Hematopoietic multipotent progenitor cell treated with erythropoietin and hydrocortisone succinate and interleukin-3 and kit ligand, for 6 days (in vitro differentiated cells): ENCODE measurements at places on chromosomes 12 and 14.

DNA sequence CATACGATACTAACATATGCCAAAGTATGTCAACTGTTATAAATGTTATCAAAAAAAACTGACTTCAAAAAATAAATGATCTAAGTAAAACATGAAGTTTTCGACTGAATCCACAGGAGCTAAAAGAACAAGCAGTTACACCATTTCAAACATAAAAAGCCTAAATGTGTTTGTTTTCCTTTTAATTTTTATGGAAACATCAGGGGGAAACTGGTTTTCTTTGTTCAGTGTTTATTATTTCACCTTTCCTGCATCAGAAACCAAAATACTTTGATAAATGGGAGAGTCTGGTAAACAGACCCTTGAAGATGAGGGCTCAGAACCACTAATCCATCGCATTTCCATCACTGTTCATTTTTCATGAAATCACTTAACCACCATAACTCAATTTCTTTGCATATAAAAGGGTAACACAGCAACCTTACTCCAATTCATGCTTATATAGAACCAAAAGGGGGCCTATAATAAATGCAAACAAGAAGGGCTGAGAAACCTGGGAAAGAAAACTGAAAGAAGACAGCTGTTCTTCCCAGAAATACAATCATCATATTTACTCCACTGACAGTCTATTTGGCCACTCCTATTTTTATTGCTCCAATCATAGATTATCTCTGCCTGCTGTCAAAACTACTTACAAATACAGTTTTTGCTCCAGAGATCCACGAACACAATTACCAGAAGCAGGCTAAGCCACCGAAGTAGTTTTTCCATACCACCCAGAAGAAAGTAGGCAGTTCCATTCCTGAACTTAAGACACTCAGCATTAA, 17.0 kb downstream of the FGD6 start:
- DNase-seq, result no peak

DNA sequence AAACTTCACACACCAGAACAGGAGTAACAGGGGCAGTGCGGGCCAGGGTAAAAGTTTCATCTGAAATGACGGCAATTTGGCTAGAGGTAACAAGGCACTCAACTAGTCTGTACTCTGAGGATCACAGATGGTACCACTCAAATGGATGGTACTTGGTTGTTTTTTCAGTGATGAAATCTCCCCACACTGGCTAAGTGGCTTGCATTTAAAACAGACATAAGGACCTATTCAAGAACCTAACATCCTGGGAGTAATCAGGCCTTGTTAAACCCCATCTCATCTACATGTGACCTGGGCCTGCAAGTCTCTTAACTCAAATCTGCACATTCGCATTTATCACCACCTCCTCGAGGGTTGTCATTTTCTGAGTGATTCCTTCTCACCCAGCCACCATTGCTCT, 90.8 kb downstream of the PRKAB1 start:
- no peak for DNase-seq

GRCh38 chr14:89196545-89196944, 220.5 kb downstream of the FOXN3 start:
- DNase-seq, result no peak

GRCh38 chr14:72479461-72479931, 414.4 kb downstream of the DPF3 start:
- DNase-seq, result peak; percentile 20

DNA sequence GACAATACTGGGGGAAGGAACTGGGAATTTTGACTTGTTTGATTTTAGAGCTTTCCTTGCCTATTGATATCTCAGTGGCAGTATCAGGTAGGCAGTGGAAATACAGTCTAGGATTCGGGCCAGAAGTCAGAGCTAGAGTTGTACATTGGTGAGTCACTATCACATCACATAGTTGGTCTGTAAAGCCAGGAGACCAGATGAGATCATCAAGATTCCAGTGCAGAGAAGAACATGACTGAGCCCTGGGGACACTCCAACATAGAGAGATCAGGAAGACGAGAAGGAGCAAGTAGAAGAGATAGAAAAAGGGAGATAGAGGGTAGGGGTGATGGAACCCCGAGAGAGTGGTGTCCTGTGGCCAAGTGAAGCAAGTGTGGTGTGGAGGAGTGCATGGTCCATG, 46.6 kb upstream of the NR1H4 start:
- DNase-seq, result no peak

DNA sequence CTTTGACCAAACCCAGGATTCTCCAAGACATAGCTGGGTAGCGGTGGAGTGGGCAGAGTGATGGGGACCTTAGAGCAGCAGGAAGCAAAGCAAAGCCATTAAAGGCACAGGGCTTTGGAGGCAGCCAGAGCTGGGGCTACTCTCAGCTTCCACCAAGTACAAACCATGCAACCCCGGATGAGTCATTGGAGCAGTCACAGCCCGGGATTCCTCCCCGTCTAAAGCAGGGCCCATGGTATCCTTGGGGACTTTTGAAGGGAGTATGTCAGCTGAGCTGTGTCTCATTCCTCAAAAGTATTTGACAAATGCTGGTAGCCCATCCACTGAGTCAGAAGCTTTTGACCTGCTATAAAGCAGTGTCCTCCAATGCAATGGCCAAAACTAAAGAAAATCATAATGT, 9.7 kb upstream of the IFI27 start:
- DNase-seq, result no peak

DNA sequence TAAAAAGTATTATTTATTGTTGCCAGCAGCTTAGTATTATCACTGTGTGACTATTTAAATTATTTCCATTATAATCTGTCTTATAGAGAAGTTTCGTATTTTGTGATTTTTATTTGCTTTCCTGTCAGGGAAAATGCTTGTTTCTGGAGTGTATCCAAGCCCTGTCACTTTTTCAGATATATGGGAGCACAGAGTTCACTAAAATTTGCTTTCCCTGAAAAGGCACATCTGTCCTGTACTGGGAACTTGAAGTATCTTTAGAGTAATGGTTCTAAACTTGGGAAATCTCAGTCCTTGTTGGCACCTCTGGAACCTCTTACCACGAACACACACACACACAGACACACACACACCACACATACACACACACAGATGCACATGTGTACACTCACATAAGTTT, 39.3 kb upstream of the SSTR1 start:
- no peak for DNase-seq
